ENCODE measurements at places on chromosomes 1 and 21.

GRCh38 chr1:74650561-74650960, 23.0 kb downstream of the ERICH3 start:
- no peak for DNase-seq

GRCh38 chr1:31708324-31708723, 4.5 kb upstream of the COL16A1 start:
- no peak for DNase-seq

GRCh38 chr1:40302475-40302874, 14.6 kb downstream of the COL9A2 start:
- no peak for DNase-seq

DNA sequence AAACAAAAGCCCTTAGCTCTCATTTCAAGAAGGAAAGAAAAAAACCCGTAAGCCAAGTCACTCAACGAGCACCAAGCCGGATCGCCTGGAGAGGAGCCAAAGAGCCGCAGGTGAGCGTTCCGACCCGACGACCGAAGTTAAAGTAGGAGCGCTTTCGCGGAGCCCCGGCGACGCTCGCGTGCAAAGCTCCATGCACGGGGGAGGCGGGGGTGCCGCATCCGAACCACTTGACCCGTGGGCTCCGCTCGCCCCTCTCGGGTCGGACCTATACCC, 382 bp downstream of the GPBP1L1 start:
- no peak for DNase-seq

DNA sequence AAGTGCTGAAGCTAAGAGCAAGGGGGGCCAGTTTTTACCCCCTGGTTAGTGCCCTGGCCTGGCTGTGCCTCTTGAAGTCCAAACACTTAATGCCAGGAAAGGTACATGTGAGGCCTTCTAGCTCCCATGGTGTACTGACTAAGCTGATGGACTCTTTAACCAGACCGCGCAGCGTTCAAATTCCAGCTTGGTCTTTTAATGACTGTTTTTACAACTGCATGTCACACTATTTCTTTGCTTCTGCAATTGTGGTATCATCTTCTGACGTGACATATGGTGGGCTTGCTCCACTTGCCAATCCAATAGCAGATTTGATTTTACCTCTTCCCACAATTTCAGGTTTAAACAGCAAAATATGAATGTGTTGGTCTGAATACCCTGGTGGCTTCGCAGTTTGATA, 197.3 kb downstream of the HUNK start:
- DNase-seq: no peak

DNA sequence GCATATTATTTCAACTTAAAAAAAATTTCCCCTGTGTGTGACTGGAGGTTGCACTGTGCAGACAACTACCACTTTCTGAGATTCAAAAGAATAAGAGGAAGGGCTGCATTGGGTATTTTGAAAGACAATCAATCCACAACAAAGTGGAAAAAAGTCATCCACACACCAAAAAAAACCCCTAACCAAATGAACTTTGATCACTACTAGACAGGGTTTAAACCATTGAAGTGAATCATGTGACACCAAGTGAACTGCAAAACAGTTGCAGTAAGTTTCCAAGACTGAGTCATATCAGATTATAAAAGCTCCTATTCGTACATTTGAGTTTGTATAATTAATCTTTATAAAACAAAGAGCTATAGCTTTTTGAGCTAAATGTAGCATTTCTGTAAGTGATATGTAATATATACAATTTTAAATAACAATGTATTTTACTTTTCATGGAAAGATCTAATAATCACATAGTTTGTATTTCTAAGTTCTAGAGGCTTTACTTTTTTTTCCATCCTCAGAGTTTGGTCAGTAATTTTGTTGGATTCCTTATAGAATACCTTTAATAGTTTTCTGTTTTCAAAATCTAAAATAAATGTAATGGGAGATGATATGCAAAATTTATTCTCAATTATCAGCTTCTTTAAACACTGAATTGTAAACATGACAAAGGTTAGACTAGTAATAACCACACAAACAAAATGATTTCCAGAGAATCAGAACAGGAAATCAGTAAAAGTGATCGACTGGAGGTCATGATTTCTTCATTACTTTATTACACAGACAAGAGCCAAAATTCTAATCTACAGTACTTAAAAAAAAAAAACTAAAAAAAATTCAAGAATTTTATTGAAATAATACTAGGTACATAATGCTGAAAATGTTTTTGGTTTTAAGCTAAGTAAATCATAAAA, 50.5 kb upstream of the GFI1 start:
- DNase-seq: no peak
